ENCODE measurements at places on chromosomes 7 and 10.

- DNase-seq, result no peak
These were observed 918 bp downstream of the CALHM2 start for GRCh38 chr10:103451091-103451813.

GRCh38 chr10:125039354-125039769 is 97.4 kb downstream of the ZRANB1 start:
- no peak for DNase-seq

- DNase-seq, result no peak
These were observed 25.2 kb downstream of the CDK1 start for GRCh38 chr10:60803433-60803832.

GRCh38 chr10:79230328-79230830 is 116.9 kb upstream of the PPIF start:
- DNase-seq, result no peak

- DNase-seq, result peak; percentile 37
These were observed 27.0 kb upstream of the JAZF1 start for GRCh38 chr7:28207486-28208158.

- no peak for DNase-seq
These were observed 12.4 kb downstream of the BCAP29 start for GRCh38 chr7:107592361-107593024.

GRCh38 chr7:122550545-122550944 is 148.4 kb downstream of the RNF133 start:
- no peak for DNase-seq

- DNase-seq, result no peak
These were observed 102.5 kb downstream of the CD36 start for GRCh38 chr7:80740778-80741545.

DNA sequence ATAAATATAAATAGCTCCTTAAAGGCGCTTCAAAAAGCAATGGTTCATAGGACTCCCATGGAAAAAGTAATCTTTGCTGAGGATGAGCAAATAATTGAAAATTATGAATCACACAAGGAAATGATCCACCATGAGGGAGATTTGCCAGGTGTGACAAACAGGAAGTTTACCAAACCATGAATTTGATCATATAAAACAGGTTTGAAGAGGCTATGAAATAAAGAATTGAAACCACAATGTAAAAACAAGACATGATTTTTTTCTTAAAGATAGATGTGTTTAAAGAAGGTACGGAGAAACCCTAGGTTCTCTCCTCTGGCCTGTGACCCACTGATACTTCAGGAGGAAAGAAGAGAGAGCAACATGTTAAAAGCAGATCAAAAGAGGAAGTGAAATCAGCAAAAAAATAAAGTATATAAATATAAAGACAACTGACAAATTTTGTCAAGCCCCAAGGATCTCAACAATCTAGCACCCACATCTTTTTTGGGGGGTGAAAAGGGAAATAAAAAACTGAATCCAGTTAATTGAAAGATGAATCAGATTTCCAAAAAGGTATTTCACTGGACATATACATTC is 111.3 kb upstream of the ASAH2 start:
- peak; percentile 88 for DNase-seq
